Kidney (tissue), 22 donors: ENCODE measurements at places on chromosomes 5 and 9.

DNA sequence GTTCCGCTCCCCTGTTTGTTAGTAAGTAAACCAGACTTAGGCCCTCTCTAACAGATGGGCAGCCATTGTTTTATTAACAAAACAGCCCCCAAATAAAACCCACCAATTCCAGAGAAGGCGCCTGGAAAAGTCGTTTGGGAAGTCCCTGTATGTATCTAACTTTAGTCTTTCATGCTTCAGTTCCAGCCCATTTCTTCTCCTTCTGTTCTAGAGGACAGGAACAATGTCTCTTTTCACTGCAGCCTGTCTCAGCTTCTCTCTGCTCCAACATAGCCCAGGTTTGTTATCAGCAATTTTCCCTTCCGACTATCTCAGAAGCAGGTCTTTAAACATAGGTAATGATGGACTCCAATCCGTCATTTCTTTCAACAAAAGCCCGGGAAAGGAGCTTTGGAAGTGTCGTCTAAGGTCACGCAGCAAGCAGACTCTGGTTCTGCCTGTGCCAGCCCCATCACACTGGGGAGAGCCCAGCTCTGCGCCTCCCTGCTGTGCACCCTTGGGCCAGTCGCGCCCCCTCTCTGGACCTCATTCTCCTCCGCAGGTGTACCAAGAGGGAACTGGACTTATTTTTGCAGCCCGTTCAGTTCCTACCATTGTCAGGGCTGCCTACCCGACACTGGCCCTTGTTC, 9.6 kb upstream of the AKNA start:
- DNase-seq, result no peak

DNA sequence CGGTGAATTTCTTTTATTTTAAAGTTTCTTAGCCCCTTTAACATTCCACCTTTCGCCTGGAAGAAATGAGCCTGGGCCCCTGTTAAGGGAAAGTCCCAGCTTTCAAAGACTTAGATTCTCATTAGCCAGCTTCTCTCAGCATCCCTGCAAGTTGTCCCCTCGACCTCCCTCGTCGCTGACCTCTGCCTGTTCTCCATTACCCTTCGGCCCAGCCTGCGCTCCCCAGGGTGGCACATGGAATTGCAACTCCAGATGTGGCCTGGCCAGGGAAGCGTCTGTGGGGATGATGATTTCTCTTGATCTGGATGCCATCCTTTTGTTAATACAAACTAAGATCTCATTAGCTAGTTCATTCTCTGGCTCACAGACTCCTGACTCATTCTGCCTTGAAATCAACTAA, 43.4 kb upstream of the FANCC start:
- no peak for DNase-seq

- no peak for DNase-seq
These were observed 73.0 kb upstream of the STARD4 start for GRCh38 chr5:111585291-111585690.

GRCh38 chr9:117491491-117491890, 76.6 kb upstream of the ASTN2 start:
- DNase-seq, result no peak

- no peak for DNase-seq
These were observed 6.2 kb downstream of the NEK6 start for GRCh38 chr9:124263800-124264426.

GRCh38 chr5:17129093-17129849, 88.2 kb upstream of the BASP1 start:
- no peak for DNase-seq

DNA sequence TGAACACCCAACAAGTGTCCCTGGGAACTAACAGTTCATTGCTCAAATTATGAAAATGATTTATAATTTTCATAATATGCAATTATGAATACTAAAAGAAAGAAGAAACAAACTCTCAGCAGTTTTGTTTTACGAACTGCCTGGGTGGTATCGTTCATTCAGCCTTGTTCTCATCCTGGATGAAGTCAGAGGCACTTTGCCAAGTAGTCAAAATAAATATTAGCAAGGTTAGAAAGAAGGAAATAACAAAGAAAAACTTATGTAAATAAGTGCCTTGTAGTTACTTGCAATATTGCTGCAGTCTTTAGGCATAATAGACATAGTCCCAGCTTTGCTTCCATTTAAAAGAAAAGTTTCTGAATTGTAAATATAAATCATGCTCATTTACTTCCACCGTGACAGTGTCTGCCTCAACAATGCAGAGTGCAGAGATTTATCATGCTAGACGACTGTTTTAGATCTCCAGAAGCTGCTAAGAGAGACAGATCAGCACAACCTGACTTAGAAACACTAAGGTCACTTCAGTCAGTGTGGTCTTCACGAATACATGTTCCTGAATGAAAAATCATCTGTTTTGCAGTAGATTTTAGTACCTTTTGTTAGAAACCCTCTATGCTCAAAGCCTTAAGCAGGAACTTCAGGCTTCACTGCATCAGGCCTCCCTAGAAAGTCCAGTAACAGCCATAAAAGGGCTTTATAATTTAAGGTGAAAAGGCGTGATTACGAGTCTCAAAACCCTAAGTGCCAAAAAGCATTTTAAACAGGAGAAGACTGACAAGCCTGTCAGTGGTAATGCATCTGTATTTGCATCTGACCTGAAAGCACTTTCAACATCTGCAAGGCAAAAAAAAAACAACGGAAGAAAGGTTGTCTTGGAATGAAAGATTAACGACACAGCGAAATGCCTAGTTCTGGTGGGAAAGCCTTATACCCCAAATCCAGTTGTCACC, 92.1 kb downstream of the TMEM167A start:
- DNase-seq, result no peak

- no peak for DNase-seq
These were observed 75.1 kb upstream of the ADCY2 start for GRCh38 chr5:7320701-7321301.

DNA sequence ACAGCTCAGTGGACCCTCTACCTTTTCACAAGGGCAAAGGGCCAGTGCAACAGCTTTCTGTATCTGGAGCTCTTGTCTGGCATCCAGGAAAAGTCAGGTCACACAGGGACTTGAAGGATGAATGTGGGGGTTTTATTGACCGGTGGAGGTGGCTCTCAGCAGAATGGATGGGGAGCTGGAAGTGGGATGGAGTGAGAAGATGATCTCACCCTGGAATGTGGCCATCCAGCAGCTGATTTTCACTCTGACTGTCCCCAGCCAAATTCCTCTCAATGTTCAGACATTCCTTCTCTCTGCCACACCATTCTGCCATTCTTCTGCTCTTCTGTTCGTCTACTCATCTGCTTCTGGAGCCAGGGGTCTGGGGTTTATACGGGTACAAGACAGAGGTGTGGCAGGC, 1119.9 kb downstream of the TAF11L14 start:
- no peak for DNase-seq

DNA sequence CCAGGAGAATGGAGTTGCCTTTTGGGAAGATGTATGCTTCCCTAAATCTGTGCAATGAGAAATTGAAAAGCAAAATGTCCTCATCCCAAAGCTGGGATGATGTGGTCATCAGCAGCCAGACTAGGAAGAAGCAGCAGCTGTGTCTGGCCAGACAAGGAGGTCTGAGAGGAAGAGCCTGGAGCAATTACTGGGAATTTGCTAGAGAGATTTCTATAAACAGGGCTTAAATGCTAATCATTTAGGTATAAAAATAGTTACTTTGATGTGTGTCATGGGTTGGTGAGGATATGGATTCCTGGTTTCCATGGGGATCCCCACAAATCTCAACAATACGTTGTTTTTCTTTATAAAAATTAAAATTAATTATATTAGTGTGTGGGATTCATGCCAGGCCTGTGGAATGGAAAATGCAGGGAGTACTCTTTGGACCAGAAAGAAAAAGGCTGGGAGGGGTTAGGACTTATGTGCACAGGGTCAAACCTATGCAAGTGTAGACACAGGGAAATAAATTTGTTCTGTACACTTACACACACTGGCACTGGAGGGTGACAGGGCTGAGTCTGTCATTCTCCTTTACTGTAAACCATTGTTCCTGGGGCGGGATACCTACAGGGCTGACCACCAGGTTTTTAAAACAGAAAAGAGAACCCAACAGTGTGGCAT, 58.7 kb upstream of the TRPC7 start:
- DNase-seq, result no peak

GRCh38 chr9:129183495-129184218, 5.6 kb upstream of the IER5L start:
- DNase-seq, result peak; percentile 73

GRCh38 chr9:65458992-65459391, 174.0 kb upstream of the FOXD4L5 start:
- no peak for DNase-seq

- no peak for DNase-seq
These were observed 34.2 kb upstream of the MIER3 start for GRCh38 chr5:56985936-56986625.

DNA sequence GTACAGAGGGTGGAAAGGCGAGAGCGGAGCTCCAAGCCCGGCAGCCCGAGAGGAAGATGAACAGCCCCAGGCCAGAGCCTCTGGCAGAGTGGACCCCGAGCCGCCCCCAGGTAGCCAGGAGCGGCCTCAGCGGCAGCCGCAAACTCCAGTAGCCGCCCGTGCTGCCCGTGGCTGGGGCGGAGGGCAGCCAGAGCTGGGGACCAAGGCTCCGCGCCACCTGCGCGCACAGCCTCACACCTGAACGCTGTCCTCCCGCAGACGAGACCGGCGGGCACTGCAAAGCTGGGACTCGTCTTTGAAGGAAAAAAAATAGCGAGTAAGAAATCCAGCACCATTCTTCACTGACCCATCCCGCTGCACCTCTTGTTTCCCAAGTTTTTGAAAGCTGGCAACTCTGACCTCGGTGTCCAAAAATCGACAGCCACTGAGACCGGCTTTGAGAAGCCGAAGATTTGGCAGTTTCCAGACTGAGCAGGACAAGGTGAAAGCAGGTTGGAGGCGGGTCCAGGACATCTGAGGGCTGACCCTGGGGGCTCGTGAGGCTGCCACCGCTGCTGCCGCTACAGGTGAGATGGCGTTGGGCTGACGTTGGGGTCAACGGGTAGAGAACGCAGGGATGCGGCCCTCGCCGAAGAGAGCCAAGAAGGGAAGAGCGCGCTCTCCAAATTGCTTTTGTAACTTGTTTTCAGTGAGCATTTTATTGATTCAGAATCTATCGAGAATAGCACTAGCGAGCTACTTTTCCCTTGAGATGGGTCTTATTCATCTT, at the start of gene PTGER4:
TSS of gene PTGER4 (plus strand) at position 3 of the 769 bp plus-strand sequence. CDS start 1,079 bp downstream, outside the sequence.
- no peak for DNase-seq

GRCh38 chr9:17436854-17437253, 142.0 kb upstream of the SH3GL2 start:
- DNase-seq, result no peak

DNA sequence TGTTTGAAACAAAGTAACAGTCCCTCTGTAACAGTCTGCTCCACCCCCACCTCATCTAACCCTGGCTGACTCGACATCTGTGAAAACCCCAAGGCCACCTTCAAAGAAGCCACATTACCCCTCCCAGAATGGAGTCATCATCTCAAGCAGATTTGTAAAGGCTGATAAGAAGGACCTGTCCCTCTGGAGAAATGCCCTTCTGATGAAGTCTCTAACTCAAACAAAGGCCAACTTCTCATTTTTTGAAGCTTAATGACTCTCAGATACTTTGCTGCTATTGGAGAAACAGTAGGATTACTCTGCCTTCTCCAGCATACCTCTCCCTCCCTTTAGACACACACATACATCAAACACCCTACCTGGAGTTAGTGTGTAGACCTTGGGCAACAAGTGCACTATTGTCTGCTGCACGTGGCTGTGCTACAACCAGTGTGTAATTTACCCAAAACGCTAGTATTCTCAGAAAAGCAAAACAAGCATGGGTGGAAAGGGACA, 5.3 kb upstream of the SUSD1 start:
- no peak for DNase-seq

GRCh38 chr9:115138151-115138550, 20.2 kb upstream of the TNC start:
- DNase-seq, result no peak

GRCh38 chr5:69432412-69433206, 17.7 kb downstream of the MARVELD2 start:
- no peak for DNase-seq

GRCh38 chr5:106307265-106307664, 1363.5 kb downstream of the EFNA5 start:
- DNase-seq, result no peak

DNA sequence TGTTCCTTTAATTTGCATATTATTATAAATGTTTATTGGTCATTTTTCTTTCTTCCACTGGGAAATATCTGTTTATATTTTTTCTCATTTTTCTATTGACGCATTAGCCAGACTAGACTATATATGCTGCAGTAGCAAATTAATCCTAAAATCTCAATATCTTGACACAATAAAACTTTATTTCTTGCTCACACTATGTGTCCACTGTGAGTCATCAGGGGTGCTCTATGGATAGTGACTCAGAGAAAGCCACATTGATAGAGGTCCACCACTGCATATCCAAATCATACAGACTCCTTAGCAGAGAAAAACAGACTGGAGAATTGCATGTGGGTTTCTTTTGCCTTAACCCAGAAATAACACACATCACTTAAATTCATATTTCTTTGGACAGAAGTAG, 20.8 kb downstream of the OR1L3 start:
- no peak for DNase-seq

GRCh38 chr9:95991326-95991725, 115.8 kb downstream of the ERCC6L2 start:
- no peak for DNase-seq

DNA sequence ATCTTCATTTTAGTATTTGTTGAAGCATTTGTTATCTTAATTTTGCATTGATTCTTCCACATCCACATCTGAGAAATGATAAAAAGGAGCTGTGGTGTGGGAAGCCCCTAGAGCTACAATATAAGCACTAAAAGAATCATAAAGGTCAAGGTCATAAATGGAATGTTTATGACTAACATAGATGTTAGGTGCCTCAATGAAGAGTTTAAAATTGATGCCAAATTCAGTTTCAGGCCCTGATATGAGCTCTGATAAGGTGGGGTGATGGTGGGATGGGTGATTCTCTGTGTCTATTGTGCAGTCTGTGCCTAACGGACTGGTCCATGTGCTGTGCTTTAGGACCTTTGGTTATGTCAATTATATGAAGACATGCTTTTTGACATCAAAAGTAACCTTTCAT, 61.2 kb upstream of the CAMK4 start:
- no peak for DNase-seq

DNA sequence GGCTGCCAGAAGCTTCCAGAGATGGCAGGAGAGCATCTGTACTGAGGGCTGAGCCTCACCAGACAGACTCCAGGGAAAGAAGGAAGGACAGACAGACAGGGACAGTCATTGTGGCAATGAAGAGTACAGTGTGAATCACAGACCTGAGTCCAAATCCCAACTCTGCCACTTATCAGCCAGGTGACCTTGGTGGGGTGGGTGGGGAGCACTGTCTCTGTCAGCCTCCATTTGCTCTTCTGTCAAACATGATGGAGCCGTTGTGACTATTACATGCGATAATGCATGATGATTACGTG, 85.9 kb upstream of the FSTL4 start:
- DNase-seq, result no peak

- no peak for DNase-seq
These were observed 101.8 kb downstream of the TLE4 start for GRCh38 chr9:79673614-79674013.

- peak; percentile 76 for DNase-seq
These were observed 2.1 kb upstream of the NFIB start for GRCh38 chr9:14315875-14316601.
